ENCODE measurements at places on chromosomes 12 and 14.

- no peak for DNase-seq
Observed at GRCh38 chr14:24071836-24072430, 571 bp downstream of the CPNE6 start.

DNA sequence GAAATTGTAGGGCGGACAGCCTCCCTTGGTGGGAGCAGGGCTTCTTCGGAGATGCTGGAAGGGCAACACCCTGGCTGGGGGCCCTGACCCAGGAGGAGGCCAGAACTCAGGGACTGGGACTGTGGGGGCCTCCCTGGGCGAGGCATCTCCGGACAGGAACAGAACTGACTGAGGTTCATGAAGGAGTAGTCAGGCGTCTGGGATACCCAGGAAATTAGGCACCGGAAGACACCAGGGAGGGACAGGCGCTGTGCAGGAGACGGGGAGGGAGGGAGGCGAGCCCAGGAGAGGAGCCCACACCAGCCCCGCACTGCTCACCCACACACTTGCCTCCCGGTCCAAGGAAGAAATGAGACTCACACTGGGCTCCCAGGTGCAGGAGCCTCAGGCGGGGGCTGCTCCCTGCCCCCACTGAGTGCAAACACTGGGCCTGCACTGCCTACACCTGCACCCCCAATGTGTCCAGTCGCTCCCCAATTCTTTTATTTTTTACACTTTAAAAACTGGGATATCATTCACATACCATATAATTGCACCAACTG, 262.6 kb upstream of the SFSWAP start:
- DNase-seq = no peak

- no peak for DNase-seq
Observed at GRCh38 chr12:1608713-1609119, 14.3 kb upstream of the FBXL14 start.

DNA sequence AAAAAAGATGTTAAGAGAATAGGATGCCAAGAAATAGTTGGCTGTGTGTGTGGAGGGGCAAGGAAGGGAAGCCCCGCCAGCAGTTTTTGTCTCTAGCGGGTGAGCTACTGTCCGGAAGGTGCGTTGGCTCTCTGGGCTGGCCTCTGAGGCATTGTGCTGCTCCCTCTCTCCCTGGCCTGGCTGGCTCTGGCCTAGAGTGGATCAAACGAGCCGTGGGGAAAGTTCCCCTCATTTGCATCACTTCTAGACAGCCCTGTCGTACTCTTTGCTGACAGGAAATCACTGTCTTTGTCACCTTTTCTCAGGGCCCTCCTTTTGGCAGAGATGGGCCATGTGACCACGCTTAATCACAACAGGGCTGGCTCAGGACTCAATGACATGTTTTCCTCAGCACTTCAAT, 236.1 kb upstream of the NPAS3 start:
- DNase-seq = no peak

GRCh38 chr12:47730341-47730744, 5.1 kb upstream of the ENDOU start:
- DNase-seq = no peak

DNA sequence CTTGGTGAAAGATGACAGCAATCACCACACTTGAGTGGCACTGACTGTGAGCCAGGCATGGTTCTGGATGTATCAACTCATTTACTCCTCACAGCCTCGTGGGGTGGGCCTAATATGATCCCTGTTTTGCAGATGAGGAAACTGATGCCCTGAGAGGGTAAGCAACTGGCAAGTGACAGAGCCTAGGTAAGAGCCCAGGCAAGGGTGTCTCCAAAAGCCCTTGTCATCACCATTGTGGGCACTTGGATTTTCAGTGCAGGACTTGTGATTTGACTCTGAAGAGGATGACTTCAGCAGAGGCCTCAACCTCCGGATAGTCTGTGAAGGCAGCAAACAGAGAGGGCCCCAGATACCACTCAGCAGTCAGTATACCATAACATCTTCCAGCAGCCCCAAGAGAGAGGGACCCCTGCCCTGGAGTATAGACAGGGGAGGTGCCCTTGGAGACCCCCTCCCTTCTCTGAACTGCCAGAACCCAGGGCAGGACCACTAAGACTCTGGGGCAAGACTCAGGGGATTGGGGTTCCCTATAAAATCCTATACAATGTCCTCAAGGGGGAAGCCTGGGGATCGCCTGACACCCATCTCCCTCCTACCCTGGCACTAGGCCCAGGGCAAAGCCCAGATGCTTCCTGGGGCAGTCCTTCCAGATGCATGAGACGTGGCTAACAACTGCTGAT, 7.1 kb upstream of the KRT5 start:
- DNase-seq = no peak

DNA sequence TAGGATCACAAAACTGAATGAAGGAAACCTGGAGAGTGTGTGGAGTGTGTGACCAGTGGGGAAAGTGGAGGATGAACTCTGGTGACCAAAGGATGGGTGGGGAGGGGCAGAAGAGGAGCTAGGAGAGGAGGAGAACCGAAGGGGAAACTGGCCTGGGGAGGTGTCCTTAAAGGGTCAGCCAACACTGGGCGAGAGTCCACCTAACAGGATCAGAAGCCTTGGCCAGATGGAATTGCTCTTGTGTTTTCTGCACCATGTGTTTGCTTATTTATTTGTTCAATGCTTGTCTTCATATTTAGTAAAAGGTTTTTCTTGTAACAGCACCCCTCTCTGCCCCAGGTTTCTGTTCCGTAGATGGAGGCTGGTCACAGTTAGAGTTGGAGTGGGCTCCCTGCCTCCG, 34.5 kb upstream of the ATP23 start:
- no peak for DNase-seq

- no peak for DNase-seq
Observed at GRCh38 chr12:106892075-106892474, 63.6 kb upstream of the TMEM263 start.

GRCh38 chr14:99006276-99006675, 265.7 kb downstream of the BCL11B start:
- DNase-seq = no peak

DNA sequence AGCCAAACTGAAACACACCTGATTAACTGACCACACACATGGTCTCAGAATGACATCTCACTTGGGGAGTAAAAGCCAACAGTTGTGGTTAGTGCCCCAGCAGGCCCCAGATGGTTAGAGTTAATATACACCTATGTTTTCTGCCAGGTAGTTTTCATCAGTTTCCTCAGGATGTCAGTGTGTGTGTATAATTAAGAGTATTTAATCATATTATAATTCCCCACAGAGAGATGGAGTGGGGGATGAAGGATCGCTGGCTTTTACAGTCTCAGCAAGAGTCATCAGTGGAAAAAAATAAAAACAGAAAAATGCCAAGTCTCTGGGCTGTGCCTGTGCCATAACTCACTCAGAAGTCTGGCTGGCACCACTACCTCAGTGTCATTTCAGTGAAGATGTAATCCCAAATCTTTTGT, 412.5 kb downstream of the ZFP36L1 start:
- DNase-seq = no peak

DNA sequence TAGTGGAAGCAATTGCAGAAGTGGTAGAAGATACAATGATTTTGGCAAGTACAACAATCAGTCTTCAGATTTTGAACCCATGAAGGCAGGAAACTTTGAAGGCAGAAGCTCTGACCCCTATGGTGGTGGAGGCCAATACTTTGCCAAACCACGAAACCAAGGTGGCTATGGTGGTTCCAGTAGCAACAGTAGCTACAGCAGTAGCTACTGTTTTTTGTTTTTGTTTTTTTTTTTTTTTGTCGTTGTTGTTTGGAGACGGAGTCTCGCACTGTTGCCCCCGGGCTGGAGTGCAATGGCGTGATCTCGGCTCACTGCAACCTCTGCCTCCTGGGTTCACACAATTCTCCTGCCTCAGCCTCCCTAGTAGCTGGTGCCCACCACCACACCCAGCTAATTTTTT, 47.4 kb downstream of the IFNG-AS1 start:
- no peak for DNase-seq

All from NCI-H1436 treated with DMSO at 0.1 percent for 48 hours (cell line).